ENCODE measurements at places on chromosomes 3 and 15.

- DNase-seq, result no peak
Measured at GRCh38 chr3:181512787-181513186, 198.9 kb upstream of the SOX2 start.

GRCh38 chr15:84661001-84661400, 3.0 kb upstream of the NMB start:
- no peak for DNase-seq

GRCh38 chr3:186932281-186933181, 2.2 kb downstream of the ST6GAL1 start:
- no peak for DNase-seq

DNA sequence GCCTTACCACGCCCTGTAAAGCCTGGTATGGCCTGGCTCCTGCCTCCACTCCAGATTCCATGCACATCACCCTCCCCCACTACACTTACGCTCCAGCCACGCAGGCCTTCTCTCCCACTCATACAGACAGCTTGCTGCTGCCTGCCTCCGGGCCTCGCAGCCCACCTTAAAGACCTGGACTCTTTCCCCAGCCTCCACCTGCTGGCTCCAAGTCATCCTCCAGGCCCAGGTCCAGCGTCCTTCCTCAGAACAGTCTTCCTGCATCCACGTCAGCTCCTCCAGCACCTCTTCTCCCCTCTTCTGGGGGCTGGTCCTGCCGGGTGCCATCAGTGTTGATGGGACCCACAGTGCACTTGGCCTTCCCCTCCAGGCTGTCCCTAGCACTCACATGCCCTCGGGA, 75.5 kb downstream of the NUP210 start:
- DNase-seq, result no peak

DNA sequence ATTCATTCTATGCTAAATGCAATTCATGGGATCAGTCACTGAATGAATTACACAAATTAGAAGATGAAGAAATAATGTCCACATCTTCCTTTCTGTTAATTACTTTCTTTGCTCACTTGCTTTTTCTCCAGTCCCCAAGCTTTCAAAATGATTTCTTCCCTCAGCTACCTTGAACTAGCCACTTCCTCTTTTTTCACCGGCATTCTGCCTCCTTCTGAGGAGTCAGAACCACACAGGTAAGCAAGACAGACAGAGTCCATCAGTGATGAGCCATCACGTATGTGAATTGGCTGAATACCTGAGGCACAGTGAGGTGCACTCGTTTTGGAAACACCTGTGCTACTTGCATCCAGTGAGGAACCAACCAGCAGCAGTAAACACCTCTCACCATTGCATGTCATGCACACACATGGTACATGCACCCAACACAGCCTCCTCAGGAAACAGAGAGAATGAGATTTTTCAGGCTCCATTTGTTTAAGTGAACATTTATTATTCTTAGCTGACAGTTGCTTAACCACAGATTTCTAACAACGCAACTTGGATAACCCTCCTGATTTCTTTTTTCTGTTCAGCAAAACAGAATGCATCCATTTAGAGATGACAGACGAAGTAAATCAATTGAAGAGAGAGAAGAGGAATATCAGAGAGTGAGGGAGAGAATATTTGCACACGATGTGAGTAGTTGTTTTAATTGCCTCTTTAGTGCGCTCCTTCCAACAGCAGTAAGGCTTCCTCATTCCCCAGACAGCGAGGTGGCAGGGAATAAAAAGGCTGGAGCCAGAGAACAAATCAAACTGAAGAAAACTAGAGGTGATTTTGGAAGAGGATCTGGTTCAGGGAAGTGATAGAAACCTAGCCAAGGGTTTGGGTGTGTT, 69.3 kb downstream of the ARPP21 start:
- no peak for DNase-seq

DNA sequence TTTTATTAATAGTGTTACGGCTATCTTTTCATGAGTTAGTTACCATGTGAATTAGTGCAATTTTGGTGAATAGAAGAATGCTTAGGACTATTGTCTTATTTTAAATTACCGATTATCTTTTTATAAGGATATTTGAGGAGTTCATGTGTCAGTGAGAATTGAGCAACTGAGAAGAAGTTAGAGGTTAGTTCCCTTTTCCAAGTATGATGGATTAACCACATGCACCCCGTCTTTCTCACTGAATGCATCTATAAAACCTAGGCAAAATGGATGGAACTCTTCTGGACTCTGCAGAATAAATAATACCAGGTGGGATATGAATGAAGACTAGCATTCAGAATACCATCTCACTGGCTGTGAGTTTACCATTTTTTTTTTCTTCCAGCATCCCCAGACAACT, 74.3 kb downstream of the TCF12 start:
- DNase-seq, result no peak

DNA sequence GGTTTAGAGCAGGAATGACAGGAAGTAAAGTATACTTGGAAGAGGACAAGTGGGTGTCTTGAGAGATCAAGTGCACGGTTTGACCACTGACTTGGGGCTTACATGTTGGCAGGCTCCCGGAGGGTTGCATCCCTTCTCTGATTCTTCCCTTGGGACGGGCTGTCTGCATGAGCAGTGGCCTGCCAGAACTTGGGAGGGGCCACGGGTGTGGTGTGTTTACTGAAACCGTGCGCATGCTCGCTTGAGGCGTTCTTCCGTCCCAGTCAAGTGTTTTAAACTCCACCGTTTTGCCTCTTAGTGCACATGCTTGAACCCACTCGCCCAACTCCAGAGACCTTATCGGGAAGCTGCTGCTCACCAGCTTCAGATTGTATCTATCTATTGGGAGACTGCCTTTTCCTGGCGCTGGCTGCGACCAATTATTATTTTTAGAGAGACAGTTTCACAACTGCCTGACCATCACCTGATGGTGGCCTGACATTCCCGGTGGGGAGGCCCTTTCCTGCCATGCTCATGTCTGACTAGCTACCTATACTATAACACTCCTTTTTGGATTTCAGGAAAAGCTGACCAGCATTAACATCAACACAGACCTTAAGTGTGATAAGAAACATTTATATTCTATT, 14.9 kb upstream of the C3orf22 start:
- DNase-seq, result no peak

DNA sequence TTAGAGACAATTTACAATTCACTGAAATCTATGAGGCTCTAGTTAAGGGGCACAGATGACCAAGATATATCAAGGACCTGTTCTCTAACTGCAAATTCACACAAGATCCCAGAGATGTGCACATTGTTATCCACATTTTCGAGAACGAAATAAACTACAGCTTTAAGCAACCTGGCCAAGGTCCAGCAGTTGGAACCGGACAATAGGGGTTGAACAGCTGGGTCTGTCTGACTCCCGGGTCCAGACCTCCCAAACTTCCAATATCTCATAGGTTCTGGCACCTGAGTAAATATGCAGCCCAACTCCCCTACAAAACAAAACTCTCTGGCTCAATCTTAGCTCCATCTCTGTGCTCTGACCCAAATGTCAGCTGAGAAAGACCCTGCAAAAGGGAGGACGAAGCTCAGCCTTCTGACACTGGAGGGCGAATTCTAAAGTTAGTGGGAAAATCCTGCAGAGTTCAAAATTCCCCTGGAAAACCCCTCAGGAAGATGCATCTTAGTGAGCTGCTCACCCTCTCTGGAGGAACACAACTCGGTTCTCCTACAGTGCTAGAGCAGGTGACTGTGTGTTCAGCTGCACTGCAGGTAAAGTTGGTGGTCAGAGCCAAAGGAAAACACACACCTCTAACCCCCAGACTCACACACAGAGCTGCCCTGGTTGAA, 14.2 kb upstream of the SPATA12 start:
- DNase-seq, result no peak

DNA sequence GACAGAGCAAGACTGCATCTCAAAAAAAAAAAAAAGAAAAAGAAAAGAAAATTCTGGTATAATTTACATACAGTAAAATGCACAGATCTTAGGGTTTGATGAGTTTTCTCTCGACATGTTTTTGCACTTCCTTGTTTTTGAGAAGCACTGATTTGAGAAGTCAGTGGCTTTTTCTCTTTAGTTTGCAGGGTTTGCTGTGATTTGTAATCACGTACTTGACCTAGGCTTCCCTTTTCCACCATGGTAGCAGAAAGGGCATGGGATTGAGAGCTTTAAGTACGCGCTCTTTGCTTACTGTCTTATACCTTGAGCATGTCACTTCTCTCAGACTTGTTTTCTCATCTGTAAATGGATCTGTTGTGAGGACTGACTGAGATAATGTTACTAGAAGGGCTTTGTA, 4.1 kb downstream of the VHL start:
- no peak for DNase-seq

DNA sequence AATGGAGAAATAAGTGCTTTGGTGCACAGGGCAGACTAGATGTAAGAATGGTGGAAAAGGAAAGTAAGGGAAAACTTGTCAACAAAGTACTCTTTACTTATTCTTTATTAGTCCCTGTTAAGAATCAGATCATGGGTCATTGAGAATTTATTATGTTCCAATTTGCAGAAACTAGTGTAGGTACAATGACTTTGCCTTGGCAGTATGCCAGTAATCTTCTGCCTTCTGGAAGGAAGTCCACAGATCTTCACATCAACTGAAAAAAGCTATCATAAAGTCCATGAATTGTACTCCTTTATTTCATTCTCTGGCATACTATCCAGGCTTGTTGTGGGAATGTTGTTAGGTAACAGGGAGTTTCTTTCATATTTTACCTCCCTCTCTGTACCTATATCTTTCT, 88.2 kb upstream of the FLNB start:
- DNase-seq, result no peak

DNA sequence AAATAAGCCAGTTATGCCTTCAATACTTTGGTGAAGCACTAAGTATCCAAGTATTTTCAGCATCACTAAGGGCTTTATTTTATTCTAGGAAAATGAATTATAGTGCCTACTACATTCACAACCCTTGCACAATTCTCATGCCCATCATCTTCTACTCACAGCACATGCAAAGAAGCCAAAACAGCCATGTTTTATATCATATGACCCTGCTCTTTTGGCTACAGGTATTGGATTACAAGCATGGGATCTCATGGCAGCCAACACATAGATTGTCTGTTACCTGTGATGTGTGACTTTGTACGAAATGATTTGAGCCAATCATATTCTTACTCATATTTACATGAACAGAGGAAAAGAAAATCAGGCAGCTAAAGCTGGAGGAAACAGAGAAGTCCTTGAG, 38.6 kb downstream of the STT3B start:
- no peak for DNase-seq
